H4 (cell line): ENCODE measurements at places on chromosomes 1 and 21.
A peak's percentile ranks its signal among the peaks of the same experiment; 100 is the strongest.

DNA sequence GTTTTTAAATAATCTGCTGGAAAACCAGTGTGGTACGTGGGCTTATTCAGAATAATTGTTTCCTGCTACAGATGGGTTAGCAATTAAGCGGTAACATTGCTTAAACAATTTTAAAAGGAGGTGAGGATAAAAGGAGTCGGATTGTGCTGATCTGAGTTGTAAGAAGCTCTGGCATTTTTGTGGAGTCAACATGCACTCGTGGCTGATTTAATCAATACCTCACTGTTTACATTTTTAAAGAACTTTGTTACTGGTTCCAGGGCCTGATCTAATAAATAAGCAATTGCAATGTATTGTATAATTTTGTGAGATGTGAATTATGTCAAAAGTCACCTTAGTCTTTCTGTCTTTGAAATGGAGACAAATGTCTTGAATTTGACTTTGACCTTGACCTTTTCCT lies 474.0 kb downstream of the SETD4 start:
- DNase-seq: no peak

DNA sequence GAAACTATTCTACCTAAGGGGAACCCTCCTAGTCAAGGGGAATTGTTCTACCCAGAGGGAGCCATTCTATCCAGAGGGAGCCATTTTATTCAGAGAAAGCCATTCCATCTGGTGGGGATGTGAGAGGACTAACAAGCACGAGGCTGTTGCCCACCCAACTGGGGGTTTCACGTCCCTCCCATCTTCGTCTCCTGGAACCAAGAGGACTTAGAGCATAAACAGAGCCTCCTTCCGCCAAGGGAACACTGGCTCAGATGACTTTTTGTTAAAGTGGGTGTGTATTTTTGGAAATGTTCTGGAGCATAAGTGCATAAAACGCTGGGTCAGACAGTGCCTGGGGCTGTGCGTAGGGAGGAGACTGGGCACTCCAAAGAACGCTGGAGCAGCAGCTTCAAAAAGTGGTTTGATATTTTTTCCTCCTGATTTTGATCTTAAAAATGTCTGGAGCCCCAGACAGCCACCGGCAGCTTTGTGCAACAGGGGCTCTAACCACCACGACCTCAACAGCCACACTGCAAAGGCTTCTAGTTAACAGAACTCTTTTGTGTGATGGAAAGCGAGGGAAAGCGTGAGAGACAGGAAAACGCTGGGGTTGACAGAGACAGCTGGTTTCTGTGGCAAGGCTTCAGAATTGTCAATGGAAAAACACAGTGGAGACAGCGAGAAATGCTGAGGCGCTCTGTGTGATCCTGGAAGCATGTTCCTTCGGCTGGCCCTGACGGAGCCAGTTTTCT lies 363.6 kb upstream of the CAMK1G start:
- no peak for DNase-seq

GRCh38 chr1:65170511-65171142 lies 22.6 kb downstream of the AK4 start:
- DNase-seq: no peak

DNA sequence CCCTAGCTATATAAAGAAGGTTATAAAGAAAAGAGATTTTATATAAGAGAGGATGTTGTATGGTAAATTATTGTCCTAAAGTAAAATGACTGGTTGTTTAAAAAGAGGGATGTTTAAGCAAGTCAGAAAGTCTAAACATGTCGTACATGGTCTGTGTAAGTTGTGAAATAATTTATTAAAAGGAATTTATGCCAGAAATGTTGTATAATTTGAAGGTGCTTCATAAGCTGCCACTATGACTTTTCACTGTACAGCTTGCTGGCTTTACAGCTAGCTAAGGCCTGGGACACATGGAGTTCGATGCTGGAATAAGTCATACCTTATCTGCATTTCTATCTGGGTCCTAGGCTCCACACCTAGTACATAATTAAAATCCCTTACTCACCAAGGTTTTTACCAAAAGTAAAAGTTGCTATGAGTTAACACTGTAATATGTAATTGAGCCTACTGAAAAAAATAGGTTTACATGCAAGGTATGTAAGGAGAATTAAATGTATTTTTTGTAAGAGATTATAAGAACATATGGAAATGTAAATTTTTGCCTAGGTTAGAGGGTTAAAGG lies 59.0 kb upstream of the EDEM3 start:
- no peak for DNase-seq

DNA sequence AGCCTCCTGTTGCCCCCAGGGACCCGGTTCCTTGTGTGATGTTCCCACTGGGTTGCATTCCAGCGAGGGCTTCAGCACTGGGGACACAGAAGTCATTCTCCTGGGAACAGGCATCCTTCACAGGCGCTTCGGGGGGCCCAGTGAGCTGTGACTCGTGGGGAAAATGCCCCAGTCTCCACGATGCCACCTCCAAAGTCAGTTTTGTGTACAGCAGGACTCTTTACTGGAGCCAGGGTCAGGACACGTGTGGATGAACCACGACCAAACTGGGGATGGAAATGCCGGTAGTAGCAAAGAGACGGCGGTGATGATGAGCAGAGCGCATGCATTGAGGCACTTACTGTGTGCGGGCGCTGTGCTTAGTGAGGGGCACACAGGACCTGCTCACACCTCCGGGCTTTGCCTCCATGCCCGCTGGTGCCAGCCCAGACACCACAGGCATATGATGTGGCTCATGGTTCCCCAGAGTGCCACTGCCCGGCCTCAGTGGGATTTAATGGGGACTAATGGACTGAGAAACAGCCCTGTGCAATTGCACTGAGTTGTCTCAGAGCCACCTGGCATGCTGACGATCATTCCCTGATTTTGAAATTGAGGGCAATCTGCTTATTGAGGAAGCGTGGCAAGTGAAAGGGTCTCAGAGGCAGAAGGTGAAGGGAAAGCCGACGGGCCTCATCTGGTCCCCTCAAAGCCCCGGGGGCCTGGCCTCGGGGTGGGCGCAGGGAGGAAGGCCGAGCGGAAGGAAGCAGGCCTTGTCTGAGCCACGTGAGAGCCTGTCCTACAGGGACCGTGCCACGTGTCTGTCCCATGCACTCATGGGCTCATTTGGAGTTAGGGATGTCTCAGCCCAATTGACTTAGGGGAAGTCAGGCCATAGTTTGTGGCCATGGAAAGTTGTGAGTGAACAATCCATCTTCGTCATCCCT lies 91.4 kb downstream of the PDE9A start:
- no peak for DNase-seq

DNA sequence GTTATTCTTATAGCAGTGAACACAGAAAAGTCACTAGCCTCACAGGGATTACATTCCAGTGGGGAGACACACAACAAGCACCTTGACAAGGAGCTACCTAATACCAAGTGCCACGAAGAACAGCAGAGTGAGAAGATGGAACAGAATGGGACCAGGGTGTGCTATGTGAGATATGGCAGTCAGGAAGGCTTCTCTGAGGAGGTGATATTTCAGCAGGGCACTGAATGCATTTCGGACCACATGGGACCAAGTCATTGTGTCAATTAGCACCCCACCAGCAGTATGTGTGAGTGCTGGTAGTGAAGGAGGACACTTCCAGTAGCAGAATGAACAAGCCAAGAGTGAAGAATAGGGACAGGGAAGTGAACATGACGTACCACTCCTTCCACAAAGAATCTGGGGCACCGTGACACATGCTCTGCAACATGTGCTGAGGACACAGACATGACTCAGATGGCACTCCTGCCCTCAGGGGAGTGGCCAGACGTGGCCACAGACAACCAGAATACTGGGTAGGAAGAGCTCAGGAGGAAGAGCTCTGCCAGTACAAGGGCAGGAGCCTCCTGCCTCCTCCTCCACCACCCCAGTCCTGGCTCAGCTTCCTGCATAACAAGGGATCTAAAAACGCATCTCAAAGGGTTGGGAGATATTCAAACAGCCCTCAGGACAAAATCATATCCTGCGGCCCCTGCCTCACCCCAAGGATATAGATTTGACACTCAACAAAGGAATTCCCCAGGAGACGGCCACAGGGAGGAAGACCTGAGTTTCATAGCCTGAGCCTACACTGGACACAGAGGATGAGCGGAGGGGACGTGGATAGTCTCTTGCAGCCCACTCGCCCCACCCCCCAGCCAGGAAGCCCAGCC lies 102.5 kb downstream of the TRABD2B start:
- peak; percentile 83 for DNase-seq
